Pons (tissue), 1 donor: ENCODE measurements at places on chromosomes 7 and 10.

GRCh38 chr10:12729885-12730284, 271.6 kb downstream of the CCDC3 start:
- no peak for DNase-seq

DNA sequence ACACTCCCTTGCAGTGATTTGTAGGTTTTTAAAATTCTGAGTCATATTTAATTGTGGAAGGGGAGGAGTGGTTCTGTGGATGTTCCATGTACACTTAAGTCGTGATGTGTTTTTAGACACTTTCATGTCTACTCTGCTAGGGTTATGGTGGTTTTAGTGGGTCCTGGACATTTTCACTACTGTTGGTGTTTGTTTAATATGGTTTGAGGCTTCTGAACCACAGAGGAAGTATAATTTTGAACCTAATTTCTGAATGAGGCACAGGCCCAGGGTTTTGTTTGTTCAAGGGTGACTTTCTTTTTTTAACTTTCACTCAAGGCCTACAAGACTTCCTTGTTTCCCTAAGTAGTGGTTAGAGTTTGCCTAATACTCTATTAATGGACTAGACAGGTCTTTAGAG, 13.3 kb downstream of the SLC26A5 start:
- no peak for DNase-seq

DNA sequence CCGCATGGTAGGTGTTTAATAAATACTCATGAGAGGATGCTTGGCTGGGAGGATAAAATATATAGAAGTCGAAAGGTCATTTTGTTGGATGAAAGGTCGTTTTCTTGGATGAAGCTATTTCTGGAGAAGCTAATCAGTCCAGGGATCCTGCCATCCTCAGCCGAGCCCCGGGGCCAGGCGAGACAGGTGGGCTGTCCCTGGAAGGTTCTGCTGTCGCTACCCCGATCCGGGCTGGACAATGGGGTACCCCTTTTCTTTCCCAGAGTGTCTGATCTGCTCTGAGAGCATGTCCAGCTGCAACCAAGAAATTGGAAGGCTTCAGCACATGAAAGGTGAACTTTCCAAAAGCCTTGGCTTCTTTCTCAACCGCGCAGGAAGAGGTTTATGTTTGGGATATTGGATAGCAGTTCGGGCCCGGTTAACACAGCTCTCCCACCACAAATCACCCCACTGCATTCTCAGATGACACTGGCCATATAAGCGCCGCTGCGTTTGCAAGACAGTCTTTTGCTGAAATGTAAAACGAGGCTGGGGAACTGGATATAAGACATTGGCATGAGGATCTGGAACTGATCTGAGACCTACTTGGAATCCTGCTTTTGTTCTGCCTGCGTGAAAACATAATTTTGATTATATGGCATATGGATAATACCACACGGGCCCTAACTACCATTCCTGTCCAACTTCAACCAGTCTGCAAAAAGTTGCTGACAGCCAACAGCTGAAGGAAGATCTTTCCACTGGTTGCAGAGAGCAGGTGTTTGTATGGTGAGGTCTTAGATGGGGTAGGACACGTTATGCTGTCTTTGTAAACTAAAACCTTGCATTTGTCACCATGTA, 31.2 kb upstream of the MSRB2 start:
- DNase-seq, result no peak

GRCh38 chr10:112797197-112797596, 152.8 kb upstream of the TCF7L2 start:
- no peak for DNase-seq

GRCh38 chr7:106772655-106773108, 92.4 kb upstream of the PIK3CG start:
- DNase-seq, result no peak

DNA sequence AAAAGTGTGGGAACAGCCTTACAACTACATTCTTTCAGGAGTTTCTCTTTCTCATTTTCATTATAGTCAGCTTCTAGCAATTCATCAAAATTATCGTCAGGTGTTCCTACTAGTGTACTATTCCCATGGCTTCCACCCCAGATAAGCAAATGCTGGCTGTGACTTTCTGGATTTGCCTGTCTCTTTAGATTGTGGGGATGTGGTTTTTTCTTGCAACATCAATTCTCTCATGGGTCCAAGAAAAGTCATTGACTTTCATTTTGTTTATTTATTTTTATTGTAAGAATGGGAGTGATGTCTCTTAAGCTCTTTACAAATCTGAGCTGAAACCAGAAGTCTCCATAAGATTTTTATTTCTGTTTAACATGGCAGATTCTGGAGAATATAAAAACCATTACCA, 349.7 kb upstream of the SEMA3C start:
- DNase-seq, result no peak

DNA sequence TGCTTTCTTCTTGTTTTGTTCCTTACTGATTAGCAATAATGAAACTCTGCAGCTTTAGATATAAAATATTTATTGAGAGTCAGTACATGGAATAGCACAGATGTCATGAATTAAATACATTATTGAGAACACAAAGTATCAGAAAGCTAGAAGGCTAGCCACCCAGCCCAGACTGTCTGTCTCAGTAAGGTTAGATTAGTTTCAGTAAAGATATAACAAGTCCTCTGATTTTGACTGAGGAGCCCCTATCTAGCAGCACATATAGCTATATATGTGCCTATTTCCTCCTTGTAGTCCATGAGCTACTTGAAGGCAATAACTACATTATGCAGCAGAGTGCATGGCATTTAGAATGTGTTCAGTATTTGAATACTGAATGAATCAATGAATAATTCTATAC, 81.3 kb downstream of the NRCAM start:
- no peak for DNase-seq

GRCh38 chr7:139061416-139061815, 25.6 kb upstream of the ZC3HAV1L start:
- no peak for DNase-seq

GRCh38 chr10:97915346-97916131, 65.9 kb downstream of the GOLGA7B start:
- DNase-seq, result peak; percentile 91

DNA sequence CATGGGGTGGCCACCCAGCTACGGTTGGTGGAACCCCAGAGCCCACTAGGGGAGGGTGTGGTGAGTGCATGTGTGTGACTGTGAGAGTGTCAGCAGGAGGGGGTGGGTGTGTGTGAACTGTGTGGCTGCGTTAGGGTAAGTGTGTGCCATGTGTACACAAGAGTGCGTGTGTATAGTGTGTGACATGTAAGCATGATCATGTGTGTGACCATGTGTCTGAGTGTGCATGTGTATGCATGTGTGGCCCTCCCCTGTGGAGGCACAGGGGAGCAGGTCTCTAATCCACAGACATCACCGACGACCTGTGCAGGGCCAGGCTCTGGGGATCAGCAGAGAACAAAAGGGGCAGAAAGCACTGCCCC, 3.5 kb upstream of the CFAP46 start:
- DNase-seq, result no peak

DNA sequence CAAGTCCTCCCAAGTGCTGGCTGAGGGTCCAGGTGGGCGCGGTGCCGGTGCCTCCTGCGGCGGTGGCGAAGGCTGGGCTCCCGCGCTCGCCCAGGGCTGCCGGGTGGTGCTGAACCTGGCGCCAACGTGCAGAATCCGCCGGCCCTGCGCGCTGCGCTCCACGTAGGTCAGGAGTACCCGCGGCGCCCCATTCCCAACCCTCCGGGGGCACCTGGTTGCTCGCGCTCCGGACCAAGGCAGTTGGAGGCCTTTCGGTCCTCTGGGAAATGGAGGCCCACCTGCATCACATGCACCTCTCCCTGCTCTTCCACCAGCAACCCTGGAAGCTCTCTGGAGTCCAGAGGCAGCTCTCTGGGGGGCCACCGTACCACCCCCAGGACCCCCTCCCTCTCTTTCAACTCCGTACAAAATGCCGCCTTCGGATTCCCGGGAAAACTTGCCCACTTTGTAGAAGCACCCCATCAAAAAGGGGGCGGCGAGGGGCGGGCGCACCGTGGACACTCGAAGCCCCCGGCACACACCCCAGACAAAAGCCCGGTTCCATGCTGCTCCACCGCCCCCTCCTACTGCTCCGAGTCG, 745 bp downstream of the SLC16A9 start:
- no peak for DNase-seq

DNA sequence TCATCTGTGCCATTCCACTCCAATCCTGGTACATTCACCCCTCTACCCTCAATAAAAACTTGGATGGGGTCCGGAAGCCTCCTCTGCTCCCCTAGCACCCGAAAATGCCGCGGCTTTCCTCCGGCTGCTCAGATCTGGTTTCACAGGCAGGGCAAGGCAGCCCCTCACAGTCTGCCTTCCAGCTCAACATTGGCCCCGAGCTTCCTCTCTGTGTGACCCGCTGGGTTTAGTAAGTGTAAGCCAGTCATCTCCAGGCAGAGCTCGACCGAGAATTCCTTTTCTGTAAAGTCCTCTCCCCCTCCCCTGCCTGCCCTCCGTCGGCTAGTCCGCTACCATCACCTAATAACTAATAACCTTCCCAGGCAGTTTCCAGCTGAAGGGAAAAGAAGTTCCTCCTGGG, 3.4 kb downstream of the INHBA start:
- no peak for DNase-seq

DNA sequence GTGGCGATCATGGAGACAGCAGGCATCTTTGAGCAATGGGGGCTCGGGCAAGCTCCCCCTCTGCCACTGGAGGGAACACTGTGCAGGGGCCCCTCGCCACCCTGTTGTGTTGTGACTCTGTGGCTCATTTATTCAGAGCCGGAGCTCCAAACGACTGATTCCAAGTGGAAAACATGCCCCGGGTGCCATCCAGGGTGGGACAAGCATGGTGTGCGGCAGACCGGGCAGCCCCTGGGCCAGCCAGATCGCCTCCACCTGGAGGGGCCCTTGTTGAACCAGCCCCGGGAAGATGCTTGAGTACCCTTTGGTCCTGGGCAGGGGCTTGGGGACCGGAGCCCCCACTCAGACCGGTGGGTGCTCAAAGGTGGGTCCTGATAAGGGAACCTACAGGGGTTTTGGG, 61.4 kb downstream of the C10orf143 start:
- no peak for DNase-seq

- DNase-seq, result no peak
Measured at GRCh38 chr10:37015498-37015897, 109.9 kb upstream of the ANKRD30A start.

- DNase-seq, result no peak
Measured at GRCh38 chr7:43878867-43879266, 9.6 kb upstream of the MRPS24 start.

GRCh38 chr10:125838802-125839575, 15.6 kb downstream of the BCCIP start:
- no peak for DNase-seq
